ENCODE measurements at places on chromosomes 6 and 20. TPM values are rescaled to one million over a fixed set of nuclear protein-coding genes. Genes with fewer than 3 reads are reported as not detected.
A peak's percentile ranks its signal among the peaks of the same experiment; 100 is the strongest.

Gene ARG1
- not detected for total RNA-seq

Gene LTB
- not detected for total RNA-seq

Gene DUSP15
- total RNA-seq: 9.9 TPM

Gene ANKRD66
- not detected for total RNA-seq

Gene PLG
- total RNA-seq: 2.9 TPM

Gene SRSF12
- 0.09 TPM for total RNA-seq

Gene ANGPT4
- total RNA-seq: not detected

GRCh38 chr20:34680586-34681175, 3.8 kb upstream of the PIGU start:
- peak; percentile 9 for DNase-seq

- peak; percentile 89 for DNase-seq
Measured at GRCh38 chr6:134195164-134195906, 122.6 kb downstream of the SGK1 start.

DNA sequence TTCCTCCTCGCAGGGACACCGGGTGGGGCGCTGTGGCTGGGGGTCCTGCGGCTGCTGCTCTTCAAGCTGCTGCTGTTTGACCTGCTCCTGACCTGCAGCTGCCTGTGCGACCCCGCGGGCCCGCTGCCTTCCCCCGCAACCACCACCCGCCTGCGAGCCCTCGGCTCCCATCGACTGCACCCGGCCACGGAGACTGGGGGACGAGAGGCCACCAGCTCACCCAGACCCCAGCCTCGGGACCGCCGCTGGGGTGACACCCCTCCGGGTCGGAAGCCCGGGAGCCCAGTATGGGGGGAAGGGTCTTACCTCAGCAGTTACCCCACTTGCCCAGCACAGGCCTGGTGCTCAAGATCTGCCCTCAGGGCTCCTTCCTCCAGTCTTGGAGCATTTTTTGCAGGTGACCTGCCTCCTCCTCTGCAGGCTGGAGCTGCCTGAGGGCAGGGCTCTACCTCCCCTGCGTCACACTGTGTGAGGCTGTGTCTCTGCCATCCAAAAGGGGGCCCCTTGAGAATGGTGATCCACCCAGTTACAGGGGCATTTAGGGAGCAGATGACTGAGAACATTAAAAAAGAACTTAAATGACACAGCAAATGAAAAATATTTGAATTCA, 3.9 kb upstream of the CNPY3 start:
- DNase-seq: no peak

DNA sequence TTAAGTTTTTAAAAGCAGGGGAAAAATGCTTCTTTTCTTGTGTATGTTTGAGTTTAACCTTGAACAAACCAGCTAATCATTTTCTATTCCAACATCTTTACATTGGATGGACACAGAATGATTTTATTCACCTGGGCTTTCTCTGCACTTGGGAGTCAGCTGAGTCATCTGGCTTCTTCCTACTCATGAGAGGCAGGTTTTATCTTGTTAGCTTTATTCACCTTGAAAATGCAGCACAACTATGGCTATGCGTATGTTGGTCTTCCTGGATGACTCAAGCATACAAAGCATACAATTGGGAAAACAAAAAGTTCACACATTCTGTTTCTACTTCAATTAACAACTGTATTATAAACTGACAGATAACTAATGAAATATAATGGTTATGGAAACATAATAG, 737.7 kb downstream of the FRK start:
- no peak for DNase-seq

DNA sequence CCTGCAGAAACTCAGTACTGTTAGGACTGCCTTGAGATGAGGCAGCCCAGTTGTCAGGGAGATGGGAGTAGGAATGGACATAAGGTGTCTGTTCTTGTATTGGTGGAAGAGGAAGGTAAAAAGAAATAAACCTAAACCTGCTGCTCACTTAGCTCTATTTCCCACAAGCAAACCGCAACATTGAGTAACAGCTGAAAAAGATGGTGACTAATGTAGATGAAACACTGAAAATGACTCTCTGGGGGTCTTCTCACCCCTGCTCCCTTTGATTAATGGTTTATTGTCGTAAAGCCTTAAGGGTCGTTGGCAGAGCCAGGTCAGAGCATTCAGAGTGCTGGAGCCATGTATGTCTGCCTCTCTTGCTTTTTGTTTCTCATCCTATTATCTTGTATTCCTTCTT, 87.5 kb downstream of the FOXO3 start:
- no peak for DNase-seq

- peak; percentile 76 for DNase-seq
Measured at GRCh38 chr20:58597249-58597891, 53.7 kb upstream of the STX16 start.

DNA sequence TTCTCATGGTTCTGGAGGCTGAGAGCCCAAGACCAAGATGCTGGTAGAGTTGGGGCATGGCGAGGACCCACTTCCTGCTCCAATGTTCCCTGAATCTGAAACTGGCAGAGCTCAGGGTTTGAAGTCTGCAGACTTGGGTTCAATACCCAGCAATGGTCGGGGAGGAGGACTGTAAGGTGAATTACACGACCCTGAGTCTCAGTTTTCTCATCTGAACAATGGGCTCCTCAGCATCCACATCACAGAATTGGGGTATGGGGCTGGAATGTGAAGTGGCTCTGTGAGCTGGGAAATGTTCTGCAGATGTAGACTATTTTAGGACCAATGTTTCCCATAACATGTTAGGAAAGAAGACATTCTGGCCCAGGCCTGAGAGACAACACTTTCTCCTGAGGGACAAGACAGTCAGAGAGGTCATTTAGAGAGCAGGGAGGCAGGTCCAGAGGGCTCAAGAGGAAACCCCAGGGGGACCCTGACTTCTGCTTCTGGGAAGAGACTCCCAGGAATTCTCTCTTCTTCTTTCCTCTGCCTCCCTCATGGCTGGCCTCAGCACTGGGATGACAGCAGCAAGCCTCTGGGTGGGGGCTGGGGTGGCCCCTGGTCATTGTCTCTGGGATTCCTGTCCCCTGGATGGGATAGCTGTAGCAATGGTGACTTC, 141.3 kb upstream of the PMEPA1 start:
- DNase-seq: no peak

DNA sequence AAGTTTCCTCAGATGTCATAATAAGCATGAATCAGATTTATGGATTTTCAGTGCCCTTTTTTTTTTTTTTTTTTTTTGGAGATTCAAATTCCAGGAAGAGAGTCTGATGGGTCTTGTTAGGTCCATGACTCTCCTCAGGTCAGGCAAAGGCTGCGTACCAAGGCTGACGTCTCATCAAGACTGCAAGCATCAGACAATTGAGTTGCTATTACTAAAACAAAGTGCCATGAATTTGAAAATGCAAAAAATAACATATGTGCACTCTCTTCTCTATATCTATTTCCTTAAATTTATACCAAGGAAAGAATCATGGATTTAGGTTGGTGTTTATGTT, 134.7 kb downstream of the FAM83B start:
- DNase-seq: no peak

DNA sequence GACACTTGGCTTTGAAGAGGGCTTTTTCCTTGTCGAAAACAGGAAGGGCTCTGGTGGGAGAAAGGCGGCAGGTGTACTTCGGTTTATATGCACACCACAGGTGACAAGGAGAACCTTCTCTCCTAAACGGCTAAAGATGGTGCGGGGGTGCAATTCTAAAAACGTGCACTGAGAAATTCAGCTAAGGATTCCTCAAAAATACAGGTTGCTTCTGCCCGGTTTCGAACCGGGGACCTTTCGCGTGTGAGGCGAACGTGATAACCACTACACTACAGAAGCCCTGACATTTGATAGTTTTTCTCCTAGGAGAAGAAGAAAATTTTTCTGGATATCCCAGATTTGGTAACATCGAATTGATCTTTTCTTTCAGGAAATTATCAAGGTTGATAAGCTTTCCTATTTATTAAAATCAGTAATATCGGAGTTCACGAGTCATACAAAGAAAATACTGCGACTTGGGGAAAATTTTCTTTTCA, 32.0 kb downstream of the POM121L2 start:
- DNase-seq: peak; percentile 61

DNA sequence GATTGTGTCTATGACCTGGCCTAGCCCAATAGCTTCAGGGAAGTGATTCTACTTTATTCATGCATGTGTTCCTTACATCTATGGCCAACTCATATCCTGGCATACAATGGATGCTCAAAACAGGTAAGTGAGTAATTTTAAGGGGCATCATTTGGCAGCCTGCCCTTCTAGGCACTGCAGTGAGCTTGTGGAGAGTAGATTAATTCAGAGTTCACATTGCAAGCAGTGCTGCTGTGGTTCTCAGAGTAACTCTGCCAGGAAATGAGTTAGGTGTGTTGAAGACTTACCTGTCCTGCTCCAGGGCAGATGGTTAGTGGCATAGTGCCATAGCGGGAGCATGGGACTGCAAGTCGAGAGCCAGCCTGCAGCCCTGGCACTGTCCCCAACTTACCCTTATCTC, 158.0 kb downstream of the SCP2D1 start:
- no peak for DNase-seq

DNA sequence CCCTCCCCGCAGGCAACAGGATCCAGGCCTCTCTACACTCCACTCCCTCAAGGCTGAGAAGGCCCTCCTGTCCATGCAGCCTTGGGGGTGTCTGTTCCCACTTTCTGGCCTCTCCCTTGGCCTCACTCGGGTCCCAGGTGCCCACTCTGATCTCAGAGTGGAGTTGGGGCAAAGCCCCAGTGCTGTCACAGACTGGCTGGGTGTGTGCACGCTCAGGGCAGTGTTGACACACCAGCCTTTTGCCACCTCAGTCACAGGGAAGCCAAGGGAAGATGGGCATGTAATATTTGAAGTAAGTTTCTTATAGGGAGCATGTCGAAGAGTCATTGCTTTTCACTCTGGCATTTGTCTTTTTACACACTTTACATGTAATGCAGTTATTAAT, 44.9 kb downstream of the HLA-DRA start:
- DNase-seq: no peak

DNA sequence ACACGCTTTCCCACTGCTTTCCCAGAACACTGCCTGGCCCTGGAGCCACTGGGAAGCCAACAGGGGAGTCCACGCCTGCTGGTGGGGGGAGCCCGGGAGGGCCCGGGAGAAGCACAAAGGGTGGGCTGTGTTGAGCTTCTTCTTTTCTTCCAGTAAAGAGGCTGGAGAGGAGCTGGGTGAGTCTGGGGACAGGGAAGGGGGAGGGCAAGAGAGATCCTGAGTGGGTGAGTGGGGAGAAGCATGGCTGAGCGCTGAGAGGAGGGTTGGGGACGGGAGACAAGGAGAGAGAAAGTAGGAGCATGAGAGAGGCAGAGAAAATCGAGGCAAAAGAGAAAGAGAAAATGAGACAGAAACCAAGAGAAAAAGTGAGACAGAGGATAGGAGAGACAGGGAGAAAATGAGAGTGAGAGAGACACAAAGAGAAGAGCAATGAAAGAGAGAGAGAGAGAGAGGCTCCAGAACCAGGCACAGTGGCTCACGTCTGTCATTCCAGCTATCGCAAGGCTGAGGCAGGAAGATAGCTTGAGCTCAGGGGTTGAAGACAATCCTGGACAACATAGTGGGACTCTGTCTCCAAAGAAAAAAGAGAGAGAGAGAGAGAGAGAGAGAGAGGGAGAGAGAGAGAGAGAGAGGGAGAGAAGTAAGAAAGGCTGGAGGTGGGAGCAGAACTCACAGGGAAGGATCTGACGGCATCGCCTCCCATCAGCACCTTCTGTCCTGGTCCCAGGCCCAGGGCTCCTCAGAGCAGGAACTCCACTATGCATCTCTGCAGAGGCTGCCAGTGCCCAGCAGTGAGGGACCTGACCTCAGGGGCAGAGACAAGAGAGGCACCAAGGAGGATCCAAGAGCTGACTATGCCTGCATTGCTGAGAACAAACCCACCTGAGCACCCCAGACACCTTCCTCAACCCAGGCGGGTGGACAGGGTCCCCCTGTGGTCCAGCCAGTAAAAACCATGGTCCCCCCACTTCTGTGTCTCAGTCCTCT, 2.0 kb downstream of the LST1 start:
- no peak for DNase-seq

- no peak for DNase-seq
Measured at GRCh38 chr6:106693418-106693817, 64.0 kb downstream of the QRSL1 start.

DNA sequence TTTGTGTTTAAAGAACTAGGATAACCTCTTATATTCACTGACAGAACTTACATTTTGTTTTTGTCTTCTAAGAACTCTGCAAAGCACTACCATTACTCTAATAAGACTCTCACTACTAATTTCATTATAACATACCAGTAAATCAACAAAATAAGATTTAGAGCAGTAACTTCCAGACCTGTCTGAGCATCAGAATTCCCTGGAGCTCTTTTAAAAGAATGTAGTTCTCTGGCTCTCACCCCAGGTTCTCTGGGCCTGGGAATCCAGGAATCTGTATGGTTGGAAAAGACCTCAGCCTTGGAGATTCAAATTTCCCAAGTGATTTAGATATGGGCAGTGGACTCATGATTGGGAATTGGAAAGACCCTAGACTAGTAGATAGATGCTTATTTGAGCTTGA, 89.4 kb downstream of the JAG1 start:
- peak; percentile 44 for DNase-seq

DNA sequence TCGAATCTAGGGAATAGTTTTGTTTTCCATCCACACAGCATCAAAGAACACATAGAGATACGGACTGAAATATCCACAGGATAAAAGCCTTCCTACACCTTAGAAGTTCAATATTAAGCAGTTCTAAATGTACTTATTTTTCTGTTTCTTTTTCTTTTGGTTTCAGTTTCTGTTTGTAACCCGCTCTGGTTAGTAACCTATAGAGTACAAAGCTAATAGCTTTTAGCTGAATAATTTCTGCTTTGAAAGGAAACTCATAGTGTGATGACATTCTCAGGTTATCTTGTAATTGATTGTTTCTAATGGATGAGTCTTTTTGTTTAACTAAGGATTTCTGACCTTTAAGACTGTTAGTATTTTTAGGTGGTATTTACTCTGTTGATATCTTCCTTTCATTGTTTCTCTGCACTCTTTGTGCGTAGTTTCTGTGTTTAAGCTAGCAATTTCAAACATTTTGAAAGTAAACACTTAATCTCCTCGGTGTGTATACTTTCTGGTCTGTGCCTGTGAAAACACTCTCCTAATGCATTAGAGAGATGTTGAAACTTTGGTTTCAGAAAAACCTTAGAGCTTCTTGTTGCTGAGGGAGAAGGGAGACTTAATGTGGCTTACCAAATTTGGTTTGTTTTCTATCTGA, 385.5 kb downstream of the HDGFL1 start:
- DNase-seq: peak; percentile 21

DNA sequence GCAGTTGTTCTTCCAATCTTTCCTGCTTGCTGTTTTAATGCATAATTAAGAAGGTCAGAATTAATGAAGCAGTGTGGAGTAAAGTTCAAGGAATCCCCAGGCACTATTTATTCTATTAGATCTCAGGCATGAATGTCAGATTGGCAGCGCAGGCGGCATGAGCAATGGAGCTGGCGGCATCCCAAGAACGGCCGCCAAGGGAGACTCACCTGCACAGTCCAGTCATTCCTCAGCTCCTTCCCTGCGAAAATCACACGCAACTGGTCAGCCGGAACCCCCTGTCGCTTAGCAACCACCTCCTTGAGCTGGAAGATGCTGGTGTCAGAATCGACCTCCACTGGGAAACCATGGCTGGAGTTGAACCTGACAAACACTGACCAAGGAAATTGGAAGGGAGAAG, 284.5 kb downstream of the PRKN start:
- DNase-seq: no peak

Data from fibroblast of the aortic adventitia (primary cell).